ENCODE measurements at places on chromosomes 5 and 9. TPM values are rescaled to one million over a fixed set of nuclear protein-coding genes. Genes with fewer than 3 reads are reported as not detected.

DNA sequence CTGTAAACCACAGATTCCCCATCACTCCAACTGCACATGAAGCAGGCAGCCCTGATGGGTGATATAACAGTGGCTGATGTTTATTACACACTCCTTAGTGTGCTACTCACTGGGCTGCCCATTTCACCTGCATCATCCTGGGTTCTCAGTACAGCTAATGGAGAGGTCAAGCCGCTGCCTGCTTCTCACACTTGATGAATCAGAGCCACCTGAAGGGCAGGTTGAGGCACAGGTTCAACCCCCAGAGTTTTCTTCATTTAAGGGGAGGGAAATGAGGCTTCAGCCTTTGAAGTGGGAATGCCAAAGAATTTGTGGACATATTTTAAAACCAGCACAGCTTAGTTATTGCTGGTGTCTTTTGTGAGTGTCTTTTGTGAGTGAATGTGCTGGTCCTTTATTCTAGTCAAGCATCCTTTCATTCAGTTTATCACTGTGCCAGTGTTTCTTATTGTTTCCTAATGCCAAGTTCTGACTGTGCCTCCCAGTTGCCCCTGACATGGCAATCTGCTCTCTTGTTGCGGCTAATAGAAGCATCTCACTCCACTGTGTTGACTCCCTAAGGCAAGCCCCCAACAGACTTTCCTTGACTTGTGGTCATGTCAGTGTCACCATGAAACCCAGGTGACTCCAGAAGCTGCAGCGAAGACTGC, 109.2 kb downstream of the FBXL7 start:
- no peak for DNase-seq

PNPLA7 gene
- 9.7 TPM for total RNA-seq

PTGS1 gene
- total RNA-seq, result 12.5 TPM

DNA sequence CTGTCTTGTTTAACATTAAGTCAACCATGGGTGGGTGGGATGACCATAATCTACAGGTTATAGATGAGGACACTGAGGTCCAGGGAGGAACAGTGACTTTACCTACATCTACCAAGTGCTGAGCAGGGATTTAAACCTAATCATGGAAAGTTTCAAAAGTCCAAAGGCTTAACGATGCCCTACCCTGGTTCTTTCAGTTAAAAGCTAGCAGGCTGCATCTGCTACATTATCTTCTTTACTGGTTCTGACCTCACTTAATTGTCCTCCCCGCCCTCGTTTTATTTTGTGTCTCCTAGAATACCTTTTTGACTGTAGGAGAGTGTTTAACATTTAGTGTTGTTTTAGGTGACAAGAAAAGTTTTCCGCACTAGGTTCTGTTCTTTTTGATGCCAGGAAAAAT, 735.2 kb downstream of the TLR4 start:
- DNase-seq, result no peak

- DNase-seq, result no peak
These were observed 318.1 kb downstream of the PIK3R1 start for GRCh38 chr5:68533571-68534084.

- no peak for DNase-seq
These were observed 20.6 kb downstream of the ABLIM3 start for GRCh38 chr5:149161850-149162249.

- DNase-seq, result no peak
These were observed 2.2 kb downstream of the CPEB4 start for GRCh38 chr5:173890195-173890991.

DNA sequence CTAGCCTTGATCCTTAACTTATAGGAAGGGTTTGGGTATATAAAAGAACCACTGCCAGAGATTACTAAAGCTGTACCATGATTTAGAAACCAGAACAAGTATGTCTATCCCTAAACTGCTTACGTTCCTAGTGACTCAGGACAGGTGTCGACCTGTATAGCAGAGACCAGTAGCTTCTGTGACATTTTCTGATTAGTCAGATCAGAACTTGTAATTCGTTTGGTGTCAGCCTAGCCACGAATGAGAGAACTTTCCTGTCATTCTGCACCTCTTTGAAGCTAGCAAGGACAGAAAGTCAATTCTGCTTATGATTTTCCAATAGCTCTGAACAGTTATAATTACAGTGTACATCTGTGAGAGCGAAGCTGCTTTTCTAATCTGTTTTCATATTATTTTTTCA, 39.5 kb downstream of the PRKACG start:
- no peak for DNase-seq

GRCh38 chr5:54403121-54403520, 52.4 kb upstream of the HSPB3 start:
- DNase-seq, result no peak

PCAT7 gene
- total RNA-seq, result 0.94 TPM

PTGDS gene
- 111 TPM for total RNA-seq

- DNase-seq, result no peak
These were observed 1.7 kb downstream of the TRPM3 start for GRCh38 chr9:71119746-71120145.

DNA sequence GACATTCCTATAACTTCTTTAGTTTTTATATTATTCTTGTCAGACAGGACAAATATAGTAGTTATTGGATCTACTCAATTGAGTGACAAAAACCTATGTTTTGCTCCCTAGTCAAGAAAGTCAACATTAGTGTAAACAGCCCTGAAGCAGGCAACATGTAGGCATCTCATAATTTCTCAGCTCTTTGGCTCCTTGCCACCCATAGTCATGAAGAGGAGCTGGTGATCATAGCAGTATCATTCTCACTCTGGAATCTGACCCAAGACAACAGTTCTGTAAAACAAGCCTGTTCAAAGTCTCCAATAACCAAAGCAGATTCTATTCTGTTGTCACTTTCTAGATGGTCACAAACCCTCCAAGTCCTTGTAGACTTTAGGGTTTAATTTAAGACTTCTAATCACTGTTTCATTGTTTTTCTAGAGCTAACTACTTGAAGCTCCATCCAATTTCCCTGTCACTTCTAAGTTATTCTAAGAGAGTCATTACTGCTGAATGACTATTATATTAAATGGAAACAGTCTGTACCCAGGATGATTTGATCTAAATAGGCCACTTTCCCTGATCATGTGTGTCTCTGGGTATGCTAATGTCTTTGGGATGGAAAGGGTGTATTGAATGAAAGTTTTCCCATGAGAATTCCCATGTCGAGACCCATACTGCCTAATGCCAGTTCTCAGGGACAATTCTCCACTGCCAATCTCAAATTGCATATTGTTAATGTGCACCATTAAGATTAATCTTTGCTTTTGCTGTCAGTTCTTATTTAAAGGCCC, 533.3 kb downstream of the ACTL7B start:
- no peak for DNase-seq

- DNase-seq, result no peak
These were observed 18.9 kb upstream of the TTC33 start for GRCh38 chr5:40774623-40775022.

NELFB gene
- 45.2 TPM for total RNA-seq

- no peak for DNase-seq
These were observed 336.3 kb downstream of the KDM4C start for GRCh38 chr9:7094052-7094451.

SLC25A2 gene
- total RNA-seq, result 1.3 TPM

- DNase-seq, result no peak
These were observed 324.3 kb upstream of the RORB start for GRCh38 chr9:74172874-74173273.

F2RL1 gene
- total RNA-seq, result 16.8 TPM

DNA sequence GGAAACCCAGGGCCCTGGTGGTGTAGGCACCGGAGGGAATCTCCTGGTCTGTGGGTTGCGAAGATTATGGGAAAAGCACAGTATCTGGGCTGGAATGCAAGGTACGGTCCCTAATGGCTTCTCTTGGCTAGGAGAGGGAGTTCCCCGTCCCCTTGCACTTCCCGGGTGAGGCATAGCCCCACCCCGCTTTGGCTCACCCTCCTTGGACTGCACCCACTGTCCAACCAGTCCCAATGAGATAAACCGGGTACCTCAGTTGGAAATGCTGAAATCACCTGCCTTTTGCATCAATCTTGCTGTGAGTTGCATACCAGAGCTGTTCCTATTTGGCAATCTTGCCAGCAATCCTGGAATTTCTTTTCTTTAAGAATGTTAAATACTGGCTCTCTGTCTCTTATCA, 1429.1 kb downstream of the MAT2B start:
- DNase-seq, result no peak

FSTL4 gene
- total RNA-seq, result 59.8 TPM

- DNase-seq, result no peak
These were observed 273.0 kb upstream of the RPS23 start for GRCh38 chr5:82551192-82551591.

NOXA1 gene
- 12.5 TPM for total RNA-seq

DNA sequence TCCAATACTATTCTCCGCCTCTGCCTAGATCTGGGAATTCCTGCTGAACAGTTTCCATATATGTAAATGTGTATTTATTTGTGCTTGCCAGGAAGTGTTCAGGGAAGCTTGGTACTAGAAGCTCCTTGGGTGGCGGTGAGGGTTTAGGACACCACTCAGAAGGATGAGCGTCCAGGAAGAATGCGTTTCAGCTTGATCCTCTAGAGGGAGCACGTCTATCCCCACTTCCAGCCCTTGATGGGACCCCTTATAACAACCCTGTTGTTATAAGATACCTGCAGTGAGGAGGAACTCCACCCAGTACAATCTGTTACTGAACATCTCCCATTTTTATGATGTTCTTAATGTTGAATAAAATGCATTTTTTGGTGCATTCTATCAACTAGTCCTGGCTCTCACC, 88.9 kb downstream of the CYFIP2 start:
- no peak for DNase-seq

DNA sequence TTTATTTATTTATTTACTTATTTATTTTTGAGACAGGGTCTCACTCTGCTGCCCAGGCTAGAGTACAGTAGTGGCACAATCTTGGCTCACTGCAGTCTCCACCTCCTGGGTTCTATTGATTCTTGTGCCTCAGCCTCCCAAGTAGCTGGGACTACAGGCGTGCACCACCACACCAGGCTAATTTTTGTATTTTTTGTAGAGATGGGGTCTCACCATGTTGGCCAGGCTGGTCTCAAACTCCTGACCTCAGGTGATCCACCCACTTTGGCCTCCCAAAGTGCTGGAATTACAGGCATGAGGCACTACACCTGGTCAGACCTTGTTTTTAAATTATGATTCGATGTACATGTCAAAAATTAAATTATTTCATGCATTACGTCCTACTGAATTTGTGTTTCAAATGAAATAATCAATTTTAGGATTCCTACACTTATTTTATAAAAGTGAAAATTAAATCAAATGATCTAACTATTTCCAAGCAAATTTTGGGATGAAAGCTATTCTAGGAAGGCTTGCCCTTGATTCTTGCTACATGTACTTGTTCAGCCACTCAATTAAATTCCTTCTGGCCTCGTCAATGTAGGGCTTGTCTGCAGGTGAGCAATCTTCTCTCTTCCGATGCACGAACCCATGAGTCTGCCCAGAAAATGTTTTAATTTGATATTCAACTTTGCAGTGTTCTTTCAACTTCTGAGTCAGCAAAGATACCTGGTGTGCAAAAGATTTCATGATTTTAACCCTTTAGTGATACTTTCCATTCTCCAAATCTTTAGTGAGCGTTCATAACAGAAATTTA, 27.6 kb downstream of the CMBL start:
- no peak for DNase-seq
